ENCODE measurements at places on chromosomes 4 and X.

GRCh38 chr4:90293320-90293719 lies 166.1 kb downstream of the CCSER1 start:
- no peak for DNase-seq

DNA sequence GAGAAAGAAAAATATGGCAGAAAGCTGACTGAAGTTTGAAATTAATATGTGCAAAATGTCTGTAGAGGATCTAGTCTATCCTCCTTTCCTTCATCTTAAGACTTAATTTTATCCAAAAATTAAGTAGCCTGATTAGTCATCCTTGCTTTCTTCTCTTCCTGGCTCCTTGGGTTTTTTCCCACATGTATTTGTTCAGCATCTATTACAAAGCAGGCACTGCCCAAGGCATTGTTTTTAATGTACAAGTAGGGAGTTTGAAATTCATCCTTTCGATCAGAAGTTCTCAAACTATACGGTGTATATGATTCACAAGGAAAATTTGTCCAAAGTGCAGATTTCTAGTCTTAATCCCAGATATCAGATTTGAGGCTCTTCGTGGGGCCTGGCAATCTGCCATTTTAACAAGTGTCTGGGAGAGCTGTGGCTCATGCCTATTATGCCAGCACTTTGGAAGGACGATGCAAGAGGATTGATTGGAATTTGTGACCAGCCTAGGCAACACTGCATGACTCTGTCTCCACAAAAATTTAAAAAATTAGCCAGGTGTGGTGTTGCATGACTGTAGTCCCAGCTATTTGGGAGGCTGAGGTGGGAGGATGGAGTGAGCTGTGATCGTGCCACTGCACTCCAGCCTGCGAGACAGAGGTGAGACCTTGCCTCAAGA lies 19.4 kb upstream of the YTHDC1 start:
- no peak for DNase-seq

GRCh38 chrX:53125506-53125905 lies 31.6 kb downstream of the KANTR start:
- DNase-seq: no peak

- DNase-seq: no peak
Measured at GRCh38 chr4:957231-957580, 16.2 kb downstream of the DGKQ start.

- no peak for DNase-seq
Measured at GRCh38 chr4:90852237-90852636, 725.0 kb downstream of the CCSER1 start.

GRCh38 chrX:793216-793770 lies 162.7 kb downstream of the SHOX start:
- no peak for DNase-seq

- no peak for DNase-seq
Measured at GRCh38 chr4:145278341-145279121, 98.1 kb upstream of the OTUD4 start.

All from CD4-positive, alpha-beta T cell treated with Interleukin-10 for 1 hour (primary cell).